Esophagus muscularis mucosa (tissue), 4 donors: ENCODE measurements at places on chromosomes 3 and 15. TPM values are rescaled to one million over a fixed set of nuclear protein-coding genes. Genes with fewer than 3 reads are reported as not detected.

GRCh38 chr3:9291821-9292410 lies 42.5 kb upstream of the SRGAP3 start:
- no peak for DNase-seq
- H3K4me3 ChIP-seq, result no peak overlapping the region
- no peaks in the 10 kb centered on the region for H3K4me1 ChIP-seq
- no peaks in the 10 kb centered on the region for H3K36me3 ChIP-seq

DNA sequence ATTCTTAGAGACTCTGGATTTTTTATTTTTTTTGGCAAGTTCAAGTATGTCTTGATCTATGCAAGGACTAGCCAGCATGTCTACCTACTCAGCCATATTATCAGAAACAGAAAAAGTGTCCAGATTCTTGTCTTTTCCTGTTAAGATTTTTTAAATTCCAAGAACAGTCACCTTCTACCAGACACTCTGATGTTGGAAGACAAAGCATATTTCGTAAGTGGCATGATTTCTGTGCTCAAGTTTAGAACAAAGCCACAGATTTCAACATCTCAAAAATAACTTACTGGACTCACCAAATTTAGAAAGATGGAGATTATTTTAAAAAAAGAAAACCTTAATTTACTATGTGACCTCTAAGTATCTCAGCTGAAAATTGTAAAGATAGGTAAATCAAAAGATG lies 61.9 kb downstream of the GOLGA6L7 start:
- no peak overlapping the region for H3K27ac ChIP-seq
- H3K27me3 ChIP-seq, result no peaks in the 10 kb centered on the region
- H3K36me3 ChIP-seq, result no peaks in the 10 kb centered on the region
- peaks cover 9% of the 10 kb centered on the region for H3K4me1 ChIP-seq

DNA sequence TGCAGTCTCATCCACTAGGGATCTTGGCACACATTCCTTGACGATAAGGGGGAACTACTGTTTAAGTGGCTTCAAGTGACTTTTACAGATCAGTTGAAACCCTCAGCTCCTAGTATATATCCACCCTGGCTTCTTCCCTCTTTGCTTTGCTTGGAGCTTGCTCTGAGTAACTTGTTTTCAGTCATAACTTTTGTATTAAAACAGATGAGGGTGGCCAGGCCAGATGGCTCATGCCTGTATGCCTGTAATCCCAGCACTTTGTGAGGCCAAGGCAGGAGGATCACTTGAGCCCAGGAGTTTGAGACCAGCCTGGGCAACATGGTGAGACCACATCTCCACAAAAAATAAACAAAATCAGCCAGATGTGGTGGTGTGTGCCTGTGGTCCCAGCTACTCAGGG lies 42.4 kb downstream of the EOMES start:
- H3K4me1 ChIP-seq, result peaks cover 26% of the 10 kb centered on the region
- H3K4me3 ChIP-seq, result no peak overlapping the region
- H3K27me3 ChIP-seq, result no peaks in the 10 kb centered on the region
- no peak for DNase-seq
- H3K36me3 ChIP-seq, result no peaks in the 10 kb centered on the region
- no peak overlapping the region for H3K27ac ChIP-seq

- no peaks in the 10 kb centered on the region for H3K36me3 ChIP-seq
- no peaks in the 10 kb centered on the region for H3K27me3 ChIP-seq
- no peak overlapping the region for H3K4me3 ChIP-seq
- H3K4me1 ChIP-seq, result no peaks in the 10 kb centered on the region
- DNase-seq, result no peak
Observed at GRCh38 chr3:59364496-59364895, 314.7 kb upstream of the CFAP20DC start.

DNA sequence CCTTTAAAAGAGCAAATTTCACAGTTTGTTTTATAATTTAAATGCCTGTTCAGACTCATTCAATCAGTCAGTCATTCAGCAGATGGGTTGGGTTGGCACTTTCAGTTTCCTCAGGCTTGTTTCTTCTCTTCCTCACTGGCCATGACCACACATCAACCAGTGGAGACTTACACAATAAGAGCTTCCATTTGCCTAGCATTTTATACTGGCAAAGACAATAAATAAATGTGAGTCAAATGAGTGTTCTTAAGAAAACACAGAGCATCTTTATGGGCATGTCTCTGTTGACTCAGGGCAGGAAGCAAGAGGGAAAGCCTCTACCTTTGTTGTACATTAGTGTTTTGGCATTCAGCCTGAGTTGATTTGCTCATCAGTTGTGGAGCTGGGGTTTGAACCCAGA lies 122.6 kb downstream of the EPHB1 start:
- no peak for DNase-seq
- no peaks in the 10 kb centered on the region for H3K4me1 ChIP-seq
- H3K27ac ChIP-seq, result no peak overlapping the region

GRCh38 chr3:103169289-103169688 lies 734.5 kb downstream of the ZPLD1 start:
- no peak for DNase-seq
- H3K27me3 ChIP-seq, result no peaks in the 10 kb centered on the region
- H3K4me1 ChIP-seq, result no peaks in the 10 kb centered on the region
- H3K36me3 ChIP-seq, result no peaks in the 10 kb centered on the region

GRCh38 chr3:4834403-4834866 lies 144.8 kb upstream of the BHLHE40 start:
- no peak overlapping the region for H3K4me3 ChIP-seq
- no peak for DNase-seq
- peaks cover 50% of the 10 kb centered on the region for H3K36me3 ChIP-seq
- no peaks in the 10 kb centered on the region for H3K27me3 ChIP-seq
- no peak overlapping the region for H3K27ac ChIP-seq

GRCh38 chr3:197456261-197457091 lies 99.3 kb downstream of the BDH1 start:
- H3K4me3 ChIP-seq, result peak overlapping the region; percentile 59
- H3K27me3 ChIP-seq, result no peaks in the 10 kb centered on the region
- DNase-seq, result peak; percentile 96
- no peaks in the 10 kb centered on the region for H3K4me1 ChIP-seq
- H3K27ac ChIP-seq, result peak overlapping the region; percentile 63

GRCh38 chr15:57389991-57390390 lies 13.7 kb downstream of the CGNL1 start:
- no peak for DNase-seq
- H3K4me3 ChIP-seq, result no peak overlapping the region
- peaks cover 42% of the 10 kb centered on the region for H3K4me1 ChIP-seq
- H3K27ac ChIP-seq, result no peak overlapping the region
- no peaks in the 10 kb centered on the region for H3K36me3 ChIP-seq
- H3K27me3 ChIP-seq, result no peaks in the 10 kb centered on the region

GRCh38 chr3:112699436-112699978 lies 58.6 kb upstream of the CCDC80 start:
- no peak overlapping the region for H3K4me3 ChIP-seq
- H3K27me3 ChIP-seq, result no peaks in the 10 kb centered on the region
- DNase-seq, result no peak
- H3K27ac ChIP-seq, result no peak overlapping the region
- H3K36me3 ChIP-seq, result no peaks in the 10 kb centered on the region

SCG5 gene
- total RNA-seq, result 1.2 TPM

DNA sequence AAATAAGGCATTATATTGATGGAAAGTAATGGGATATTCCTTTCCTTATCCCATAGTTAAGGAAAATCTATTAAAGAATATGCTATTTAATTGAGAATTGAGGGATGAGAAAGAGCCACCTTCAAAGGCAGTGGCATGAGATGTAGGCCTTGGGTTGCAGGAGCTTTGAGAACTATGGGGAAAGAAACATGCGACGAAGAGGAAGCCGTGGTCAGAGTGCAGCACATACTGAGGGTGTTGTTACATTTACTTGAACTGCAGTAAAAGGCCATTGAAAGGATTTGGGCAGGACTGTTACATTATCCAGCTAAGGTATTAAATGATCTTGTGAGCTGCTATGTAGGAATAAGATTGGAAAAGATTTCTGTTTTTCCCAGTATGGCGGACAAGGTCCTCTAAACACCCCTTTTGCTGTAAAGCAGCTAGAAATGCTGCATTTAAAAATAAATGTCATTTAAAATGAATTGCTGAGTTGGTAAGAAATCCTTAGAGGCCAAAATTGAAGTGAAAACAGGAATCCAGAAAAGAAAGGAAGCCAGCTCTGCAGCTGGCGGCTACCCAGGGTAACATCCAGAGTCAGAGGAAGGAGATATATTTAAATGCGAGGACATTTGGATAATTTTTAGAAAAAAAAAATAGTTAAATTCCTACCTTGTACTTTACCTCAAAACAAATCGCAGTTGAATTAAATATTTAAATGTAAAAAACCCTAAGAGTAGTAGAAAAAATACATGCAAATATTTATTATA lies 61.7 kb downstream of the IL1RAP start:
- DNase-seq, result no peak
- H3K27ac ChIP-seq, result no peak overlapping the region
- H3K4me1 ChIP-seq, result no peaks in the 10 kb centered on the region
- H3K27me3 ChIP-seq, result no peaks in the 10 kb centered on the region

UNC45A gene
- 96.8 TPM for total RNA-seq

GRCh38 chr3:126661532-126662364 lies 6.8 kb upstream of the TXNRD3 start:
- H3K27me3 ChIP-seq, result no peaks in the 10 kb centered on the region
- H3K36me3 ChIP-seq, result no peaks in the 10 kb centered on the region
- DNase-seq, result peak; percentile 75
- no peak overlapping the region for H3K4me3 ChIP-seq

DNA sequence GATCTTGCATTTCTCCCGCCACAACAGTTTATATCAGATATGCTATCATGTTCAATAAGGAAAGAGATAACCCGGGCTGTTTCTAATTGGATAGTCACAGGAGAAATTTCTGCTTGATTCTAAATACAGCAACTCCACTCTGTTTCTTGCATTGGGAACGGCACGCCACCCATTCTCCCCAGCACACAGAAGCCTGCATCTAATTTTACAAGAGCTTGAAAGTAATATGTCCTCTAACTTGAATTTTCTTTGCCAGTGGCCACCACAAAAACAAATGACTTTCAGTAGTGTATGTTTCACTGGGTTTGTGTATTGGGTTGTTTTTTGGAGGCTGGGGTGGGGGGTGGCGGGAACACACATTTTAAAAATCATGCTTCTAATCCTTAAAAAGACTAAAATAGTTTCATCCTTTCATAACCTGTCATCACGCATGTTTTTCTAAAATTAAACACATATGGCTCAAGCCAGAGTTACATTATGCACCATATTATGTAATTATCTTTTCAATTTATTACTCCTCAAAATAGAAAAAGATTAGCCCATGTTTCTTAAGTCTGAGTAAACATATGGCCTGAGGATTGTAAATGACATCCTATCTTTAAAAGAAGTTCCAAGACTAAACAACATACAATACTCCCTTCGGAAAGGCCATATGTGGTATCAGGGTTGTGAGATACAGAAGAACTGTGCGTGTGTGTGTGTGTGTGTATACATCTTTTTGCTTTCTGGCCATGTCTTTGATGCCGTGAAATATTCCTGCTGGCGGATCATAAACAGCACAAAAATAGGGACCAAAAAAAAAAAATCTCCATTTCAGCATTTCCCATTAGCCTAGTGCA lies 176.3 kb downstream of the FOXP1 start:
- no peaks in the 10 kb centered on the region for H3K27me3 ChIP-seq
- H3K4me1 ChIP-seq, result no peaks in the 10 kb centered on the region
- H3K36me3 ChIP-seq, result no peaks in the 10 kb centered on the region

ESYT3 gene
- 1.1 TPM for total RNA-seq

GPR27 gene
- total RNA-seq, result 2.5 TPM

DNA sequence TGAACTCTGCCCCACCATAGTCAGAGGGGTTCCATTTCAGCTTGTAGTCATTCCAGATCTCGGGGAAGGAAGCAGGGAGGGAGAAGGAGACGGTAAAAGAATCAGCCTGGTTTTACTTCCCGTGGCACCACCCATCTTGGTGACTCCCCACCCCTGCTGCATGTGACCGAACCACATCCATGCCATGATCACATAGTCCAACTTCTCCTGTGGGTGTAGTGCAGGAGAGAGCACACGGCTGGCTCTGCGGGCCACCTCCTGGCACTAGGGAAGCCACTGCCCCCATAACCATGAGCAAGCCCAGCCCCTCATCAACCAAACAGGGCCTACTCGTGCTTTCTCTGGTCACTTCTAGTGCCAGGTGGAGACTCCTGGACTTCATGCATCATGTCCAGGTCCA lies 3.7 kb downstream of the CHRNA3 start:
- H3K4me1 ChIP-seq, result peaks cover 25% of the 10 kb centered on the region
- no peak overlapping the region for H3K4me3 ChIP-seq
- H3K36me3 ChIP-seq, result no peaks in the 10 kb centered on the region
- H3K27me3 ChIP-seq, result no peaks in the 10 kb centered on the region
- H3K27ac ChIP-seq, result no peak overlapping the region
- no peak for DNase-seq

CCDC54 gene
- not detected for total RNA-seq

GRCh38 chr15:73240866-73241499 lies 127.8 kb downstream of the HCN4 start:
- H3K4me3 ChIP-seq, result no peak overlapping the region
- H3K27ac ChIP-seq, result no peak overlapping the region
- H3K36me3 ChIP-seq, result peaks cover 13% of the 10 kb centered on the region
- DNase-seq, result no peak

EPB42 gene
- total RNA-seq, result 0.33 TPM

GRCh38 chr15:100277087-100277855 lies 64.5 kb downstream of the ADAMTS17 start:
- peak; percentile 45 for DNase-seq
- no peaks in the 10 kb centered on the region for H3K27me3 ChIP-seq
- H3K27ac ChIP-seq, result no peak overlapping the region
- H3K4me3 ChIP-seq, result no peak overlapping the region

HHATL gene
- total RNA-seq, result not detected

DNA sequence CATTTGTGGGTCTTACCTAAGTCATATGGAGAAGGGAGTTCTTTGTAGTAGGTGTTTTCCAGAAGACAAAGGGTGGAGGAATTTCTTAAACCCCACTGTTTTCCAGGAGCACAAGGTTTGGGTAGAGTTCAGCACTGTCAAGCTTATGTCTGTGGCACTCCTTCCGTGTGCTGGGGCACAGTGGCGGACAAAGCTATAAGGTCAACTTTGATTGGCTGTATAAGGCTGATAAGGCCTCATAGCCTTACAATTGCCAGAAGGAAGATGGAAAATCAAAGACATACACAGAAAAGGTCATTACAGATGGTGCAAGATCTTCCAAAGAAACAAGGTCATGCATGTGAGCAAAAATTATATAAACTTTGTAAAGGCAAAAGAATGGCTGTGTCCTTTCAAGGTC lies 3.5 kb upstream of the LYSMD4 start:
- H3K27ac ChIP-seq, result no peak overlapping the region
- no peaks in the 10 kb centered on the region for H3K27me3 ChIP-seq
- H3K36me3 ChIP-seq, result no peaks in the 10 kb centered on the region
- peaks cover 15% of the 10 kb centered on the region for H3K4me1 ChIP-seq
- DNase-seq, result no peak

GRCh38 chr15:57446393-57446792 lies 70.1 kb downstream of the CGNL1 start:
- H3K27ac ChIP-seq, result no peak overlapping the region
- no peaks in the 10 kb centered on the region for H3K36me3 ChIP-seq
- no peak overlapping the region for H3K4me3 ChIP-seq

LRRC3B gene
- total RNA-seq, result under 0.01 TPM

SV2B gene
- 2.1 TPM for total RNA-seq

GRCh38 chr3:134365766-134366065 lies 8.5 kb downstream of the AMOTL2 start:
- DNase-seq, result no peak
- peaks cover 98% of the 10 kb centered on the region for H3K4me1 ChIP-seq
- H3K4me3 ChIP-seq, result no peak overlapping the region
- H3K27me3 ChIP-seq, result no peaks in the 10 kb centered on the region
- H3K27ac ChIP-seq, result peak overlapping the region; percentile 98
